ENCODE measurements at places on chromosomes 4 and X.

DNA sequence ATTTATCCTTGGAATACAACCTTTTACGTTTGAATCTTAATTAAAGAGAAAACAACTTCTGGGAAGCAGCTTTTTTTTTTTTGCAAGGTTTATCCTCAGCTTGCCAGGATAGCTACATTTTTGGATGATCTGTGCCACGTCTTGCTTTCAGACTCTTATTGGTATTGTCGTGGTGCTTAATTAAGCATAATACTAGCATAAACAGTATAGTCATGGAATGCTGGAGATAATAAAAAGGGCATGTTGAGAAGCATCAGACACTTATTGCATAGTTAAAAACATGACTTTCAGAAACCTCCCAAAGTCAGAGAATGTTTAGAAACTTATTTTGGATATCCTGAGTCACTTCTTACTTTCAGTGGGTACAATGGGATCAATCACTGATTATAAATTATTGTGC, 77.0 kb downstream of the PALLD start:
- no peak for DNase-seq

DNA sequence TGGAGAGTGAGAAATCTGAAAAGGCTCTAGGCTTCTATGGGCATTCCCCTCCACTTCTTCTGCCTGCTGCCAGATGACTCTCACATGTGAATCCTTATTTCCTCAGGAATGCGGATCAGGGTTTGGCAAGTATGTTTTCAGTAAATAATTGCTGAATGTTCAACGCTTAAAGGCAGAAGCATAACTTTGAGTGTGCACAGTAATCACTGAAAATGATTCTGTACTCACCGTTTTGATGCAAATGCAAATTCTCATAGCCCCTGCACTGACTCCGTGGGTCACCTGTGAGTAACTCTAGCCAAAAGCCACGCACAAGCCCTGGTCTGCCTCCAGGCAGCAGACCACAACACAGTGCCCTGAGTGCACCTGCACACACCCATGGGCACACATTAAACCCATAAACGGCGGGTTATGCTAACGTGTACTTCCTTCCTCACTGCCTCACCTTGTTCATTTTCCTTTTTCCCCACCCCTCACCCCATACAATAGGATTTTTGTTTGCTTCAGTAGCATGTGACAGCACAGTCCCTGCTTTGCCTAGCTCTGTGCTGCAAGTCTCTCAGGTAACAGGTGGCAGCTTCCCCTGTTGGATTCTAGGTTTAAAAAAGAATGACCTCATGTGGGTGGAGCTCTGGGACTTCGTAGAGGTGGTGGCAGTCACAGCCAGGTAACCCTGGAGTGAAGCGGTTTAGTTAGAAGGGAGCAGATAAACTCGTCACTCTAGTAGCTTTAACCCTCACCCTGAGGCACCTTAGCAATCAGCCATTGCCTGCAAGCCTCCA, at the start of gene ARHGEF38:
Gene ARHGEF38, plus strand, starts transcription at position 656 of the 782 bp plus-strand sequence. CDS start 146 bp downstream, outside the sequence.
- peak; percentile 0 for DNase-seq

DNA sequence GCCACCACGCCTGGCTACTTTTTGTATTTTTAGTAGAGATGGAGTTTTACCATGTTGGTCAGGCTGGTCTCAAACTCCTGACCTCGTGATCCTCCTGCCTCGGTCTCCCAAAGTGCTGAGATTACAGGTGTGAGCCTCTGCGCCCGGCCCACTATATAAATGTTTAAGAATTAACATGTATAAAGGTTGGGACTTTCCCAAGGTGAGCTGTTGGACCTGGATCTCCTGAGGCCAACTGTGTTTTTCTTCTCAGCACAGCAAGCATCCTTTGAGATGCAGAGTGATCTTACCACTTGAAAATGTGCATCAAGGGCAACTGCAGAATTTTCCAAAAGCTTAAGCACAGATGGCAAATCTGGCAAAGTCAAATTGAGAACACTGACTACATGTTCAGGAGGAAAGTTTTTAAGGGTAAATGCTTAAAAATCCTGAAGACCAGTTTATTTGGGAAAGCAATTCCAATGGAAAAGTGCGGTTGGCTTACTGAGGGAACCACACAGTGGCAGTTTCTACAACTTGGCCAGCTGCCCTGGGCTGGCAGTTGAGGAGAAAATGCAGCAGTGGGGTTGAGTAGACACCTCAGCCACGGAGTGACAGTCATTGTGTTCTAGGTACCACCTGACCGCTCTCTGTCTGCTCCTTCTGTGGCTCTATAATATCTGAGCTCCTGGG, 168.9 kb downstream of the CBR4 start:
- no peak for DNase-seq

DNA sequence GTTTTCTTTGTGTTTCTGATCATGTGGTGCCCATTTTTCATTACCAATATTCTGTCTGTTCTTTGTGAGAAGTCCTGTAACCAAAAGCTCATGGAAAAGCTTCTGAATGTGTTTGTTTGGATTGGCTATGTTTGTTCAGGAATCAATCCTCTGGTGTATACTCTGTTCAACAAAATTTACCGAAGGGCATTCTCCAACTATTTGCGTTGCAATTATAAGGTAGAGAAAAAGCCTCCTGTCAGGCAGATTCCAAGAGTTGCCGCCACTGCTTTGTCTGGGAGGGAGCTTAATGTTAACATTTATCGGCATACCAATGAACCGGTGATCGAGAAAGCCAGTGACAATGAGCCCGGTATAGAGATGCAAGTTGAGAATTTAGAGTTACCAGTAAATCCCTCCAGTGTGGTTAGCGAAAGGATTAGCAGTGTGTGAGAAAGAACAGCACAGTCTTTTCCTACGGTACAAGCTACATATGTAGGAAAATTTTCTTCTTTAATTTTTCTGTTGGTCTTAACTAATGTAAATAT, 110.4 kb downstream of the IL13RA2 start:
- no peak for DNase-seq

DNA sequence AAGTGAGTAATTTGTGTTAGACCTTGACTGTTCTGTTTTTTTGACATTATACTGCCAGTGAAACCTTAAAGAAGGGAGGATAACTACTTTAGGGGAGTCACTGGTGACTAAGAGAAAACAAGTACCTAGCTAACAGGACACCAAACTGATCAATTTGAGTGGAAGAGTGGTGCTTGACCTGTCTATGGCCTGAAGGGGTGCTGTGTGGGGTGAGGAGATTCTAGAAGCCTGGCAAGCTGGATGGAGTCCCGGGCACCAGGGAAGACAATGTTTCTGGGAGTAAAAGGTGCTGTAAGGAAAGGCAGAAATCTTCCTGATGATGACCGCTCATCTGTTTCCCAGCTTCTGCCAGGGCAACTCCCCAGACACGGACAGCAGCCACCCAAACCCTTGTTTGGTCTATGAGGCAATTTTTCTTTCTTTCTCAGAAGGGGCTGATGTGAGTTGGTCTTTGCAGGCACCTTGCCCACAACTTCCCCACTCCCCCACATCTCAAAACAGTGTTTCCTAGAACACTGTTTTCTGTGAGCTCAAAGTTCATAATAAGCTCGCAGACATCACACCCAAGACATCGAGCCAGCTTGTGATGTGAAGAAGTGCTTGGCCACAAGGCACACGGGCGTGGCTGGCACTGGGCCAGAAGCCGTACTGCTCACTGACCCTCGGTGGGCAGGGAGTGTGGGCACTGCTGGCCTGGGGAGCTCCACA, 4.6 kb downstream of the TXK start:
- DNase-seq = no peak

DNA sequence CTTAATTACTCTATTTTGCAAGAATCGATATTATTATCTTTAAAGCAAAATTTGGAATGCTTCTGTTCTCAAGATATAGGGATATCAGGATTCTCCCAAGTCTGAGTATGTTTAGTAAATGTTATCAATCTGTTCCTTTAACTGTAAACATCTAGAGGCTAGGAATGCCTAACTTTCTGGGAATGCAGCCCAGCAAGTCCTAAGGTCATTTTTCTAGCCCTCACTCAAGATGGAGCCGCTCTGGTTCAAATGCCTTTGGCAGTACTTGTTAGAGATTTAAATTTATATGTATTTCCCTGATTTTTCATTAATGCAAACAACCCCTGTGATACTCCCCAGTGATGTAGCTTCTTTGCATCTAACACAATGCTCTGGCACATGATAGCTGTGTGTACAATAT, 623.8 kb upstream of the LCORL start:
- no peak for DNase-seq

DNA sequence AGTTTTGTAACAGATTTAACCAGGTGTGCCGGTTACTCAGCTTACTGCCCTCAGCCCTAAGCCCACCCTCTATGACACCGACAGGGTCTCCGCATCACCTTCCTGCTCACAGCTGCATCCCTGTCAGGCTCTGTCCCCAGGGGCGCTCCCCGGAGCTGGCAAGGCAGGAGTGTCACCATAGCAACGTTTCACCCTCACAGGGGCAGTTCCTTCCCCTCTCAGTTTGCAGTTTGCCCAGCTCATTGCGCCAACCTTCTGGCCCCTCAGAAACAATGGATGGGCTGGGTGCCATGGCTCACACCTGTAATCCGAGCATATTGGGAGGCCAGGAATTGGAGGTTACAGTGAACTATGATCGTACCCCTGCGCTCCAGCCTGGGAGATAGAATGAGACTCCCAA, 42.6 kb downstream of the RGS12 start:
- DNase-seq = no peak

DNA sequence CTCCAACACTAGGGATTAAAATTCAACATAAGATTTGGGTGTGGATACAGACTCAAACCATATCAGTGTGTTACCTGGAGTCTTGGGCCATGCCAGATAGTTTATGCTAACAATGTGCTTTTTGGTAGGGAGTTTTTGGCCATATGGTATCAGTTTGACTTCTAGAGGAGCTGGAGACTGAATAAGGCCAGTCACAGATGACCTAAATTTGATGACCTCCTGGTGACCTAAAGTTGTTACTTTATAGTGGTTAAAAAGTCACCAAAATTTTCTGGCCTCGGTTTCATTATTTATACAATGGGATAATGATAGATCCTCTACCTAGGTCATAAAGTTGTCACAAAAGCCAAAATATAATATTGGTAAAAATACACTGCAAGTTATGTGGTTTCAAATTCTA, 877.1 kb downstream of the RAPGEF2 start:
- DNase-seq = no peak

- no peak for DNase-seq
Observed at GRCh38 chrX:110178179-110178865, 139.6 kb downstream of the AMMECR1 start.

DNA sequence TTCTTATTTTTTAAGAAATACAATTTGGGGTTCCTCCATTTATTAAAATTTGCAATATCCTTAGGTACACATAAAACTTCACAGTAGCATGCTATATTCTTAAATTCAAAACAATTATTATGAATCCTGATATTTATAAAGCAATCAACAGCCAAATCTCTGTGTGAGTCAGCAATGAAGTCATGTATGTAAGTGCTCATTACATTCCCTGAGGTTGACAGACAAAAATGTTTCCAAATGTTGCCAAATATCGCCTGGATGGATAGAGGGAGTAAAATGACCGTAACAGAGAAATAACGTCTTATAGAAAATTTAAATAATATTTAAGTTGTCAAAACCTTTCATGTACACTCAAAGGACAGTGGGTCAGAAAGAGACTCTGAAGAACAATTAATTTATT, 220.0 kb downstream of the PCDH18 start:
- no peak for DNase-seq

- no peak for DNase-seq
Observed at GRCh38 chr4:147284256-147284835, 196.6 kb upstream of the EDNRA start.

GRCh38 chr4:37365888-37366287, 121.3 kb downstream of the NWD2 start:
- DNase-seq = no peak

DNA sequence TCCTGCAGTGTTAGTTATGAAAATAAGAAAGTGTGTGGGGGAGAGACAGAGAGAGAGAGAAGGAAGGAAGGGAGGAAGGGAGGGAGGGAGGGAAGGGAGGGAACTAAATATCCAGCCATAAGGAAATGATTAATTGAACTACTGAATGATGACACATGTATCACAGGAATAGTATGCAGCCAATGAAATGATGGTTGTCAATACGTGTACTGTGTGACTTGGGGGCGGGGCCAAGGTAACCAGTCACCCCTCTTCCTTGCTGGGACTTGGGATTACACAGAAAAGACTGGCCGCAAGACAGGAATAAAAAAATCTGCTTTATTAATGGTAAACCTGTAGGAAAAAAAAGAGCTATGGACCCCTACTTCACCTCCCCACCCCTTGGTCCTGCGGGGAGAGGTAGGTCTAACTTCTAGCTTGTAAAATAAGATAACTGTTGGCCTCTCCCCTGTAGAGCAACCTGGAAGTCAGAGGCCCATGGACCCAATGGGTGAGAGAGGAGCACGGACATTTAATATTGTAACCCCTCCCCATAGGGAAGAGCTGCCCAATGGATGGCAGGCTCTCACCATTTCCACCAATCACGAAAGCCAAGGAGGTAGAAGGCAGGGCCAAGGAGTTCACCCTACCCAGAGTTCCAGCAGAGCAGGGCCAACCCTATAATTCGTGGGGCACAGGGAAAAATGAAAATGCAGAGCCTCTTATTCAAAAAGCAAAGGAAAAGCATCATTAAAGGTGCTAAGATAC, 7.4 kb downstream of the PPP2R2C start:
- no peak for DNase-seq

DNA sequence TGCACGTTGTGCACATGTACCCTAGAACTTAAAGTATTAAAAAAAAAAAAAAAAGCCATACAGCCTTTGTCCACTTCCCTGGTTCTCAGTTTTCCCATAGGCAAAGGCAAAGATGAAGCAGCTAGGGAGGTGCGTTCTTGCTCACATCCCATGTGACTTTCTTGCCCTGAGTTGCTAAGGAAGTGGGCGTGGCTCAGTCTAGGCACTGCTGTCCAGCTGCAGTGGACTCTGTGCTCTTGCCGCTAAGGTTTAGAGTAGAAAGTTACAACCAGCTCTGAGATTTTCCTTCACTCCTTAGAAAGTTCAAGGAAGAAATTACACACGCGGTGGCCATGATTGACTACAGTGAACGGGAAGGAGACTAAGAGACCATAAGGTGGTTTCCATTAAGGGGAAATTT, 144.7 kb downstream of the NAA11 start:
- no peak for DNase-seq

- no peak for DNase-seq
Observed at GRCh38 chr4:27711041-27711440, 850.4 kb downstream of the STIM2 start.

GRCh38 chr4:55438314-55438713, 42.6 kb downstream of the TMEM165 start:
- no peak for DNase-seq

DNA sequence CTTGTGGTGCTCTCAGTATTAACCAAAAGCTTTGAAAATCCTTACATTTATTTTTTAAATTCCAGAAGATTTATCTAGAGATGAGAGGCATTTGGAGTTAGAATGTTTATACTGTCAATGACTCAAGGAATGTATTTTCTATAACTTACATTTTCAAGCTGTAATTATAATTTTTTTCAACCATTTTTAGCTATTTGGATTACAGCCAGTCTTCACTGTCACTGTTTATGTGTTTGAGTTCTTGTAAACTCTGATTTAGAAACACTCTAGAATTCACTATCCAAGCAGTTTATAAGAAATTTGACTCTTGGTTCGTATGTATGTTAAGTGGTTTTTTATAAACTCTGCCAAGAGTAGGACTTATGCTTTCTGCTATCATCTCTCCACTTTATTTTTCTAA, 36.7 kb upstream of the GUCY1A1 start:
- no peak for DNase-seq

DNA sequence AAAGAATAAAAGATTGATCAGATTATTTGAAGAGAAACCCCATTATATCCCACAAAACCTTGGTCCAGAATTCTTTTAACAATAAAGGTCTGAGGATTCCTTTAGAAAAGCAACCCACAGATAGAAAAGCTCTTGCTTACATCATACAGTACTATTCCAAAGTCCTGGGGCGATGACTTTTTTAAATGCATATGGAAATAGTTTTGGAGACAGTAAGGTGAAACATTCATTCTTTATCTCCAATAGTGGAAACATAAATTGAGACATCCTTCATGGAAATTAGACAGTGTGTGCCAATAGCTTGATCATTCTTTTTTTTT, 85.7 kb upstream of the UCP1 start:
- no peak for DNase-seq

Data from osteoblast (primary cell).